Upper lobe of left lung (tissue), 6 donors: ENCODE measurements at places on chromosomes 6 and 20.

DNA sequence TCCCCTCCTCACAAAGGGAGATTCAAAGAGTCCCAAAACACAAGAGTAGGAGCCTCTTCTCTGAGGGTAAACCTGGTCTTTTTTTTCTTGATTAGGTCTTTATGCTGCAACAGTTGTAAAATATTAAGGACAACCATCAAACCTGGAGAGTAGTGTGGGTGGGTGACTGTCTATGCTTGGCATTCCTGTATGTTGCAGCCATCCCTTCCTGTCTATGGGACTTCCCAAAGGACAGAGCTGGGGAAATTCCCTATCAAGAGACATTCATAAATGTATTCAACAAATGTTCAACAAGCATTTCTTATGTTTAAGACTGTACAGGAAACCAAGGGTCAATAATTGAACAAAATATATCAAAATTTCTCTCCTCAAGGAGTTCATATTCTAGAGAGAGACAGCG, 5.5 kb downstream of the BTN2A2 start:
- DNase-seq, result no peak

DNA sequence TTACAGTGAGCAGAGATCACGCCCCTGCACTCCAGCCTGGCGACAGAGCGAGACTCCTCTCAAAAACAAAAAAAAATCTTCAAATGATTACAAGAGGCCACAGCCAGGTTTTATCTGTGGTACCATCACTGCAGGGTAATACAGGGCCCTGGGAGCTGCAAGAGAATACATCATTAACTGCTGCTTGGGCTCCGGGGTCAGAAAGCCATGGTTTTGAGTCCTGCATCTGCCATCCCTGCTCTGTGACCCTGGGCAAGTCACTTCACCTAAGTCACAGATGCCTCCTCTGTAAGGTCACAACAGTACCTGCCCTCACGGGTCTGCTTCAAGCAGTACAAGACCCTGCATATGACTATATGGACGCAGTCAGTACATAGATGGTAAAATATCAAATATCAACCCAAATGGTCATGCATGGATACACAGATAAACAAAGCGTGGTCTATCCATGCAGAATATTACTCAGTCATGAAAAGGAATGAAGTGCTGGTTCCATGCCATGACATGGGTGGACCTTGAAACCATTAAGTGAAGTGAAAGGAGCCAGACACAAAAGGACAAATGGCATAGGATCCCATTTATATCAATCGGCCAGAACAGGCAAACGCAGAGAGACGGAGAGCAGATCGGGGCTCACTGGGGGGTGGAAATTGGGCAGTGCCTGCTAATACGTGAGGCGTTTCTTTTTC, 83.6 kb downstream of the NFATC2 start:
- no peak for DNase-seq

DNA sequence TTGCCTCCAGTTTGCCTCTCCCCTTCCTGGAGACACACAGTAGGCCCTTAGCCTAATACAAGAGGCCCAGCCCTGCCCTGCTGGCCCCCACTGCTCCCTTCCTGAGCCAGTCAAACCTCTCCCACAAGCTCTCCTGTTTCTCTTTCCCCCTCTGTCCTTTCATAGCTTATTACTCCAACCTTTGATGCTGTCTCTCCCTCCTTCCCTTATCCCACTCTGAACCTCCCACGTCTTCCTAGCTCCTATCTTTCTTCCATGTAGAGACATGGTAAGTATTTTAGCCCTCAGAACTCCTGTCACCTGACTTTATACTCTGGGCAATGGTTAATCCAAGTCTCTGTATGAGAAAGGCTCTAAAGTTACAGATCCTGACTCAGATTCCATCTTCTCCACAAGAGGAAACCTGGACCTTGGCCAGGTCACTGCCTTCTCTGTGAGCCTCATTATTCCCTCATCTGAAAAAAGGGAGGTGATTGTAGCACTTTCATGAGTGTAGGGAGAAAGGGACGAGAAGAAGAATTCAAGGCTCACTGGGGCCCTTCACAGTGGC, 6.7 kb downstream of the TGIF2 start:
- DNase-seq, result no peak

DNA sequence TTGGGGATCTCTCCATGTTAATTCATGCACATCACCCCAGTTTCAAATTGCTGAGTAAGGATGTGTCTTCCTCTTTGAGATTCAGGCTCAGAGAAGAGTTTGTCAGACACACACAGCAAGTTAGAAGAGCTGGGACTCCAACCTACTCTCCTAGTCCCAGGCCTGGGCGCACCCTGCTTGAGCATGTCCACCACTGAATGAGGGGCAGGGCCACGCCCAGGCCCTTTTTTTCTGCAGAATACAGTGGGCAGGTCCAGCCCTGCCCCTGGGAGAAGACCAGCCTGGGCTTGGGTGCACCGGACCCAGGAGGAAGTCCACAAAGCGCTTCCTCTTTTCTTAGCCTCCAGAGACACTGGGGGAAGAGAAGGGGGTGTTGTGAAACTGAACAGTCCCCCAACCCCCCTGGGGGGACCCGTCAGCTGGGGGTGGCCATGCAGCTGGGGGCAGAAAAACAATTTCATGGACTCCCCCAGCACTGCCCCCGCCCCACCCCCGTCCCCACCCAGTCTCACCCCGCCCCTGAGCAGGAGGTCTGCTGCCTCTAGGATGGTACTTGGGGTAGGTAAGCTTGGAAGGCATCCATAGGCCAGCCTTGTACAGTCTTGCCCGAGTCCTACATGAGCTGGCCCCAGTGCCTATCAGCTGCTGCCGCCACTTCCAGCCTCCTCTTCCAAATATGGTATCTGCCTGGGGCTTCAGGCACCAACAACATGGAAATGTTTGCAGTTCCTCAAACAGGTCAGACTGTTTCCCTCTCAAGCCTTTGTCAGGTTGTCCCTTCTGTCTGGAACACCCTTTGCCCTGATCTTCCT, 11.7 kb upstream of the HCK start:
- peak; percentile 52 for DNase-seq

DNA sequence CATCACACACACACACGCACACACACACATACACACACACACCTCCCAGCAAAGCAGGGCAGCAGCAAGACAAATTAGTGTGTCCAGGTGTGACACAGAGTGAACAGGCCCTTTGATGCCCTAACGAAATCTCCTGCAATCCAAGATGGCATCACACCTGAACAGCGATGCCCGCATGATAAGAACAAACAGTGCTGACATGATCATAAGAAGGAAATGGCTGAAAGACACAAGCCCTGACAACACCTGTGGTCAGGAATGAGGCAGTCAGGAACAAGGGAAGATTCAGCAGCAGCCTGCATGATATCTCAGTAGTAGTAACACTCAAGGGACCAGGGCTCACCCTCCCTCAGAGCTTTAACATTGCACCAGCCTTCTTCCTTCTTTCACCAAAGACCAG, 156.9 kb downstream of the FAXC start:
- DNase-seq, result no peak

GRCh38 chr6:16063580-16063979, 65.3 kb upstream of the MYLIP start:
- no peak for DNase-seq

GRCh38 chr6:38510205-38510604, 129.5 kb downstream of the BTBD9 start:
- DNase-seq, result no peak

GRCh38 chr6:118704915-118705314, 53.5 kb upstream of the CEP85L start:
- no peak for DNase-seq

DNA sequence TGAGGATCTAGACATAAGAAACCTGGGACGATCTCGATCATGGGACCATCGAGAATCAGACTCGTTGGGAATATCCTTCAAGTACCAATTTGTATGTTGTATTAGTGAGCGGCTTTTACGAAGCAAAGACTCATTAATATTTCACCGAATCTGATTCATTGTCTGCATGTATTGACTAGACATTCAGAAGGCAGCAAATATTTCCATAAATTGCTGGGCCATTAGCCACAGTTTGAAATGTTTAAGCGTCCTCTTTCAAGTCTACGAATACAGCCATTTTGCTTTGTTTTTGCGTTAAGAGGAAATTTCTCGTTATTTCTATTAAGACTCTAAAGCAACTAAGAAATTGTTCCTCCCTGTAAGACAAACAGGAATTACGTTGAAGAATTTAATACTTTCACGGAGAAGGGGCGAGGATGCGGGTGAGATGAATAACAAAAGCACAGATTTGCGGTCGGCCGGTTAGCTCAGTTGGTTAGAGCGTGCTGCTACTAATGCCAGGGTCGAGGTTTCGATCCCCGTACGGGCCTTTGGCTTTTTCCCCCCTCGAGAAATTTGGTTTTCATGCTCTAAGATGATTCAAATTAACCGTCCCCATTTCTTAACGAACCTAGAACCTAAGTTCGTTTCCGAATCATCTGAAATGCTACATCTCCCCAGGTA, 18.5 kb downstream of the POM121L2 start:
- DNase-seq, result no peak

DNA sequence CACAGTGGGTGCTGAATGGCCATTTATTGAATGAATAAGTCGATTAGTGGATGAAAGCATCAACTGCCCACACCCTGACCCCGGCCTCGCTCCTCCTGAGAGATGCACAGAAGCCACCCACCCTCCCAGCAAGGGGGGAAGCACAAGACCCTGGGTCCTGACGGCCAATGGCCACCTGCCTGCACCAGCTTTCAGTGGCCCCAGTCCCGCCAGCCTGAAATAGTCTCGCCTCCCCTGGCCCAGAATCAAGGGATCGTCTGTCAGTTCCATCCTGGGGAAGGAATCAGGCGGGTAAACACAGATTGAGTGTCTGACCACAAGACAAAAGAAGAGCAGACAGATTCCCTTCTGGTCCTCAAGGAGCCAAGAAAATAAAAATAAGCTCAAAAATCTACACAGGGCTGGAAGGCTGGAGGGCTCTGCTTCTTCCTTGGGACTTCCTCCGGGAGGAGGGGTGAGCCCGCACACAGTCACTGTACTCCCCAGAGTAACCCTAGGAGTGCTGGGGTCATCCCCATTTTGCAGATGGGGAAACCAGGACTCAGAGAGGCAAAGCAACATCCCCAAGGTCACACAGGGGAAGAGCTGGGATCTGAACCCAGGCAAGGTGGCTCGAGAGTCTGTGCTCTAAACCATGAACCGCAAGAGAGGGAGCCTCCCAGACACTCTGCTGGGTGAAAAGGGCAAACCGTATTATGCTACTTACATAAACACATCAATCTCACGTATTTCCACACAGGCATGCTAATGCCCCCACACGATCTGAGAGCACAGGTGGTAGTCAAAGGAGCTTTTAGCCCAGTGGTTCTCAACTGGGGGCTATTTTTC, 7.8 kb downstream of the PREX1 start:
- DNase-seq, result no peak

DNA sequence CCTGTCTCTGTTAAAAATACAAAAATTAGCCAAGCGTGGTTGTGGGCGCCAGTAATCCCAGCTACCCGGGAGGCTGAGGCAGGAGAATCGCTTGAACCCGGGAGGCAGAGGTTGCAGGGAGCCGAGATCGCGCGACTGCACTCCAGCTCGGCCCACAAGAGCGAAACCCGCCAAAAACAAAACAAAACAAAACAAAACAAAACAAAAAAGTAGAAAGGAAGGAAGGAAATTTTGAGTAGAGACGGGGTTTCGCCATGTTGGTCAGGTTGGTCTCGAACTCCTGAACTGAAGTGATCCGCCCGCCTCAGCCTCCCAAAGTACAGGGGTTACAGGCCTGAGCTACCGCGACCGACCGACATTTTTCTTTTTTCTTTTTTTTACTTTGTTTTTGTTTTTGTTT, 30.6 kb upstream of the PRSS16 start:
- no peak for DNase-seq

DNA sequence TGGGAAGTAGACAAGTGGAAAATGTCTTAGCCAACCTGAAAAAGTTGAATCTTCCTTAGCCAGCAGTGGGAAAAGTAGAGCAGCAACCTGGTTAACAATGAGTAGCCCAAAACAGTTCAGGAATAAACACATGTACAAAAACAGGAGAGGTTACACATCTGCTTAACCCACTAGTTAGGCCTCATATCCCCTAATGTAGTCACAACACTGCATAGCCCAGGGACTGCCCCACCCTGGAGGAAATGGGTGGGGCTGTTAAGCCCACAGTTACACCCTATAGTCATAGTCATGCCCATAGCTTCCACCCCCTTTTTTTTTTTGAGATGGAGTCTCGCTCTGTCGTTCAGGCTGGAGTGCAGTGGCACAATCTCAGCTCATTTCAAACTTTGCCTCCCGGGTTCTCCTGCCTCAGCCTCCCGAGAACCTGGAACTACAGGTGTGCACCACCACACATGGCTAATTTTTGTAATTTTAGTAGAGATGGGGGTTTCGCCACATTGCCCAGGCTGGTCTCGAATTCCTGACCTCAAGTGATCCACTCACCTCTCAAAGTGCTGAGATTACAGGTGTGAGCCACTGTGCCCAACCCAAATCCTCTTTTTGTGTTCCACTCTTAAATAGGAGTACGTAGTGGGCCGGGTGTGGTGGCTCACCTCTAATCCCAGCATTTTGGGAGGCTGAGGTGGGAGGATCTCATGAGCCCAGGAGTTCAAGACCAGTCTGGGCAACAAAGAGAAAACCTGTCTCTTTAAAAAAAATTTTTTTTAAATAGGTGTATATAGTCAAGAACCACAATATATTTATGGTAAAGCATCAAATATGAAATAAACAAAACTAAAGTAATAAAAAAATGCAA, 24.5 kb downstream of the ILRUN start:
- peak; percentile 63 for DNase-seq

DNA sequence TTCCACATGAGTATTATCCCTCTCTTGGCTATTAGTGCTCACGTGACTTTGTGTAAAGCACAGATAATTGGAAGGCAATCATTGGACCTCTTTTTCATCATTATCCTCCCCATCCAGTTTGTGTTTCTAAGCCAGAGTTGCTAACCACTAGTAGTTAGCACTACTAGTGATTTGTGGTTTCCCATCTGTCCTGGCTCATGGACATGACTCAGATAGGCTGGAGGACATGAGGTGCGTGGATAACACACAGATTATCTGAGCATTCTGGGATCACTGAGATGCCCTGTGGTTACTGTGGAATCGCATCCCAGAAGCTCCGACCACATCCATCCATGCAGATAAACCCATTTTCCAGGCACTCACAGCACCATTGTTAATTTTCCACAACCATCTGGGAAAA, 123.8 kb upstream of the NAA20 start:
- DNase-seq, result no peak

DNA sequence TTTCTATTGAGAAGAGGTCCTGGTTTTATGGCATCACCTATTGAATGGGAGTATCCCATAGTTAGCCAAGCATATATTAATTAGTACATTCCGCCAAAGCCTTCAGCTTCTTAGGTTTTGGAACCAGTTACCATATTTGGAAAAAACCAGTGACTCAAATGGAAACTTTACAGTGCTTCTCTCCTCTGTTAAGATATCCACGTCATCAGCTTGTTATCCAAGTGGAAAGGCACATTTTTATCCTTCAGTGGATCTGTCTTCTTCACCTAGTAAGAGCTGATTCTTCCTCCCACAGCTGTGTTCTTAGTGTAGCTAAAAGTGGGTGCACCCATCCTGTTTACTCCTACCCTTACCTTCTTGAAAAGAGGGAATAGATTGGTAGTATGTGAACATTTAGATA, 34.5 kb downstream of the TPD52L1 start:
- DNase-seq, result no peak

DNA sequence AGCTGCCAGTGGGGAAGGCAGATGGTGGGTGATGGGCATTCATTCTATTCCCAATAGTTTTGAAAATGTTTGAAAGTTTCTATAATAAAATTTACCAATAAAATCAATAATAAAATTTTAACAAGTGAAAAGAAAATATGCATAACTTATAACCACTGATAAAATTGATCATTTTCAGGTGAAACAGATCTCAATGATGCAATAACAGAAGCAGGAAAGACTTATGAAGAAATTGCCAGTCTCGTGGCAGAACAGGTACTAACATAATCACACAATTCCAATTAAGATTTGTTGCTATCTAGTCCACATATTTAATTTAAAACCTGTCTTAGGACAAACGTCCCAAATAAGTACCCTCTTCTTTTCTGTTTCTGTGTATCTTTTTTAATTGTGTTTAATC, 45.9 kb upstream of the SYNJ2 start:
- DNase-seq, result no peak
